ENCODE measurements at places on chromosomes 5 and 9.

- no peak for DNase-seq
These were observed 277.6 kb upstream of the ADAMTS16 start for GRCh38 chr5:4862500-4862899.

DNA sequence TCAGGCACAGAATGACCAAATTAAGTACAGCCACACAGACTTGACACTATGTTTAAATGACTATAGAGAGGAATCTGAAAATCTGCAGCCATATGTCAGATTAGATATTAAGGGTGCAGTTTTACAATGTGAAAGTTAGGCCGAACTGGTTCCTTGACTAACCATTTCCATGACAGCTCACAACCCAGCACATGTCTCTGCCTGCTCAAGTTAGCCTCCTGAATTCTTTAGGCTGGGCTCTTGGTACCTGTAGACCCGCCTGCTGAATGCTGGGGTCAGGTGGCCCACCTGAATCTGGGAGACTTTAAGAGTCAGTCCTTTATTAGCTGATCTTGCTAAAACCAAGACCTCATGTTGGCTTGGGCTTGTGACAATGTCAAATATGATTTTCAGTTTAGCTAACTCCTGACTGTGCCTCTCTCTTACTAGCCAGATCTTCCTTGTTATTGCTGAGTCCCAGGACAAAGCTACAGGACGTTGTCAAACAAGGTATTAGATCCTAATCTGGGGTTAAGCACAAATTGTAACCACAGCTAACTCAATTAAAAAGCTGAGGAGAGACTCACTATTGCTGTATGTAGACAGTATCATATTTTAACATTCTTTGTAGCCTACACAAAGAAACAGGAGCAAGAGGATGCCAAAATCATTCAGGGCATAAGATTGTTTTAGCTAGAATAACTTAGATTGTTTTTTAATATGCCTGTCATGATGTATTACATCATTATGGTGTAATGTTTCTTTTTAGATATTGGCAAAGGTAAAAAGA lies 490.9 kb downstream of the SEMA5A start:
- no peak for DNase-seq

GRCh38 chr9:75903785-75904360 lies 13.4 kb downstream of the PCSK5 start:
- DNase-seq = no peak

DNA sequence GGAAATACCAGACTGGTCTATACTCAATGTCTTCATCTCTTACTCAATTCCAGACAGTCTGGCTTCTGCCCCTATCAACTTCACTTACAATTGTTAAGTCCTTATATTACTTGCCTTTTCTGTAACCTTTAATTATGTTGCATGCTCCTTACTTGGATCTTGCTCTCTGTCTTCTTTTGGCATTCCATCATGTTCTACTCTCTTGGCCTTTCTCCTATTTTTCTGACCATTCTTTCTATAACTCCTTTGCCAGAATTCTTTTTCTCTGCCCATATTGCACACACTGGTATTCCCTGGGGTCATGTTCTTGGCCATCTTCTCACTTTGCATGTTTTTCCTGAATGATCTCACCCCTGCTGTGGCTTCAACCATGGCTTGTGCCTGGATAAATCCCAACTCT lies 209.8 kb upstream of the ZNF462 start:
- no peak for DNase-seq

GRCh38 chr9:136370687-136371532 lies 2.6 kb downstream of the CARD9 start:
- DNase-seq = no peak

- DNase-seq = no peak
These were observed 802 bp downstream of the ITGA2 start for GRCh38 chr5:52989781-52990527.

DNA sequence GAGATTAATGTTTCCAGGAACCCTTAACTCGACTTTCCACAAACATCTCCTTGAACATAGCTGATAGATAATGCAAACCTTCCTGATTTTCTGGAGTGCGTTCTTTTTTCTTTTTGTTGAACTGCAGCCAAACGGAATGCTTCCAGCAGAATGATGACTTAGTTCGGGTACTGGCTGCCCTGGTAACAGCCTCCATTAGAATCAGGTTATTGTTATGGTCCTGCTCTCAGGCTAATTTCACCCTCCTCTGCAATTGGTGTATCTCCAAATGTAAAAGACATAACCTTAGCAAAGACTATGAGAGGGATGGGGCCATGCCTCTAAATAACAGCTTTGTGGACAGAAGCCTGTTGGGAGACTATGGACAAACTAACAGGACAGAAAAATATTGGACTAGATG lies 116.5 kb downstream of the PDE4D start:
- no peak for DNase-seq

DNA sequence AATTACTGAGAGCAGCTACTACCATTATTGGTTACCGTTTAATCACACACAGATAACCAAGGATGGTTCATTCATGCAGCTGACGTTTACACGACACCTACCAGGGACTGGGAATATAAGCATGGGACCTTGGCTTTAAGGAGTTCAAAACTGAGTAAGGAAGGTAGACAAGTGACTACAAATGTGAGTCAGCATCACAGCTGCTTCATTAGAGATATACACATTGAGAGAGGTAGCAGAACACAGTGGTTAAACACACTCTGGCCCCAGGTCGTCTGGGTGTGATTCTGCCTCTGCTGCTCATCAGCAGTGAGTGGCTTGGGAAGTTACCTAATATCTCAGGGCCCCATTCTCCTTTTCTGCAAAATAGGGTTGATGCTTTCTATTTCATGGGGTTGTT lies 268.6 kb downstream of the NR3C1 start:
- DNase-seq = no peak

DNA sequence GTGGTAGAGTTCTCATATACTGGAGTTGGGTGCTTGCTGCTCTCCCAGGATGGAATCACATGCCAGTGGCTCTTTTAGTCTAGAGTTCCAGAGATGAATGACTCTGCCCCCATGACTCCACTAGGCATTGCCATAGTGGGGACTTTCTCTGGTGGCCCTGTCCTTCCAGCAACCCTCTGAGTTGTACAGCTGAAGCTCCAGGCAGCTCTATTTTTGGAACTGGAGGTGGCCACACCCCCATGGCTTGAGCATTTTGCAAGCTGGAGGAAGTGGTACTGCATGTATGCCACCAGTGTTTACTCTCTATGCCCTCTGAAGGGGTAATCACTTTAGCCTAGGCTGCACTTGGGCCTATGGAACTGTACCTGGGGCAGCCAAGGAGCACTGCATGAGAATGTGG lies 112.6 kb downstream of the RANBP17 start:
- DNase-seq = no peak

DNA sequence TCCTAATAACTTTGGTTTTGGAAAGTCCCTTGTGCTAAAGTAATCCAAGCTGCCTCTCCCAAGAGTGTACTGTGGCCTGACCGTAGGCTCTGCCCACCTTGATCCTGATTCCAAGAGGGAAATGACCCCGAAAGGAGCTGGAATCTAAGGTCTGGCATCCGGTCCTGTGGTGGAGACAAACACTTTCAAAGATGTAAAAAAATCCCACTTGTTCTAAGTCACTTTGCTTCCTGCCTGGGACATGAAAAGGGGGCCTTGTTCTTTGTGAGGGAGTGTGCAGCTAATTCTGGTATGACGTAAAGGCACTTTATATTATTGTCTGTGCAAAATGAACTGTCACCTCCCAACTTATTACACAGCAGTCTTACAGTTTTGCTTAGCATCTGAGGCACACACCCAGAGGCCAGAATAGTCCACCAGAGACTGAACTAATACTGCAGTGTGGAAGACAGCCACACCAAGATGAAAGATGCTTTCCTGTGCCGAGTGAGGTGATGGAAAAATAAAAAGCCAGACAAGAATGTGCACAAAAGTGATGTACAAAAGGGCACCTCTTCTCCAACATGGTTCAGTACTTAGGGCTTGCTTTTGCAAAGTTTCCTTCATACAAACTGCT lies 128.7 kb downstream of the SLC12A2 start:
- DNase-seq = no peak

- DNase-seq = no peak
These were observed 3.4 kb downstream of the COL5A1 start for GRCh38 chr9:134644725-134645606.

DNA sequence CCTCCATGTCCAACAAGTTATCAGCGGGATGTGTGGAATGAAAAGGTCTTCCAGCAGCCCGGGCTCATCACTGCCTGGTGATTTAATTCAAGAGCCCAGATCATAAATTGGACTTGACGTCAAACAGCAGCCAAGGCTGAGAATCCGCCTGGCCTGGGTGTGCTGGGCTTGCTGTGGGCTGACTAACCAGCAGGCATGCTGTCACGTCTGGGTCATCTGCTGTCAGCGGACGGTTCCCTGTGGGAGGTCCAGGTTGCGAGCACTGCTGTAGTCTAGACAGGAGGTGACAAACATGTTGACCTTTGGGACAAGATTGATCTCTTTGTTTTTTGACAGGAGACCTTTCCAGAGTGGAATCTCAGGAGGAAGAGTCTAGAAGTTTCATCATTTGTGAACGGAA lies 289.7 kb downstream of the OSTF1 start:
- no peak for DNase-seq

DNA sequence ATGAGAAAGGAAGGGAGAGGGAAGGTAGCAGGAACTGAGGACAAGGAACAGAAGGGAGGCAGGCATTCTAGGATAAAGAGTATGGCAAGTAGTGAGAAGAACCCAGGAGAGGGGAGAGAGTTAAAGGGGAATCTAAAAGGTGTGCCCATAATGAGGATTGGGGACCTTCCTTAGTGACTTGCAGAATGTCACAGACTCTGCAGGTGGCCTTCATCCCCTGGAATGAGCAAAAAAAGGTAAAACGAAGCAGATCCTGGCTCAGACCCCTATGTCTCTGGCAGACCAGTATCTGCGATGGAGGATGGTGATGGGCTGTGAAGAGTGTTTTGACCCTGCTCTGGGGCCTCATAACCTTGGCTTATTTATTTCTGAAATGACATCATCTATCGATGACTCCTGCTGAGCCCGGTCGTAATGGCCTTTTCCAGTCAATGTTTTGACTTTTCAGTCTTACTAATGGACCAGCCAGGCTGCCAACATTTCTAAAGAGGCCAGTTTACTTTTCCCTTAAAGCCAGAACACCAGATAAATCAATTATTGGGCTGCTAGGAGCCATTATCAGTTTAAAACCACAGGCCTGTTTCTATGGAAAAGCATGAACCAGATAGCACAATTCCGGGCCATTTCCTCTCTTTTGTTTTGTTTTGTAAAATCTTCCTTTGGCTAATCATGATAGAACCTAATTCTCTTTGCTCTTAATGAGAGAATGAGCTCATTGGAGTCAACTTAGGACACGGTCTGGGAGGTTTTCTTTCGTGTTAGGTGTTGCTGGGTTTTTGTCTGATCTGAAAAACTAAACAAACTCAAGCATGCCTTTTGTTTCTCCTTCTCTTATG lies 3.1 kb downstream of the TMOD1 start:
- no peak for DNase-seq

GRCh38 chr9:97411789-97412625 lies at the start of gene TDRD7:
TSS of gene TDRD7 (plus strand) at chr9:97412096. CDS start at chr9:97428466, 16,370 bp downstream.
- peak; percentile 82 for DNase-seq

GRCh38 chr9:137192859-137193258 lies 4.4 kb downstream of the SSNA1 start:
- DNase-seq = no peak

GRCh38 chr9:33082538-33083326 lies 6.3 kb upstream of the SMU1 start:
- DNase-seq = no peak

- DNase-seq = no peak
These were observed 178.5 kb upstream of the CDH18 start for GRCh38 chr5:20166456-20166855.

DNA sequence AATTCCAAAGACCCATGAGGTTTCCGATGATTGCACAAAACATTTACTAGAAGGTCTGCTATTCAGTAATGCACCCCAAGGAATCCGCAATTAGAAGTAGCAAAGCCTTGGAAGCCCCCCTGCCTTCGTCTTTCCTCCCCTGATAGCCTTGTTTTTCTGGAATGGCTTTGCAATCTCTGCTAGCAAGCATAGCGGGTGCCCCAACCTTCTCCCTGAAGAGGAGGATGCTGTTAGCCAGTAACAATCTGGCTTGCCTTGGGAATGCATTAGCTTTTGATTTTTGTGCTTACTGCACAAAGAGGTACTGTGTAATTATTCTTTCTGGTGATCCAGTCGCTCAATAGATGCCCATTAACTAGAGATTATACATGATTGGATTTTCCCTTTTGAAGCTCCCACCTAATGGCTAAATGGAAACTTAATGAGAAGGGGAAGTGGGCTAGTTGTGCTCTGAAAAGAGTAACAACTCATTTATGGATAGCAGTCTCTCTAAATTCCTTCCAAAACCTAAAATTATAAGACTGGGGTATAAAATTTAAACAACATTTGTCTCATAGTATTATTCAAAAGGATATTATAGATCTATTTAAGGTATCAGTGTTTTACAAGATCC lies 91.6 kb downstream of the FBXW11 start:
- DNase-seq = no peak

- no peak for DNase-seq
These were observed 145.3 kb downstream of the TTLL11 start for GRCh38 chr9:121947775-121948174.

DNA sequence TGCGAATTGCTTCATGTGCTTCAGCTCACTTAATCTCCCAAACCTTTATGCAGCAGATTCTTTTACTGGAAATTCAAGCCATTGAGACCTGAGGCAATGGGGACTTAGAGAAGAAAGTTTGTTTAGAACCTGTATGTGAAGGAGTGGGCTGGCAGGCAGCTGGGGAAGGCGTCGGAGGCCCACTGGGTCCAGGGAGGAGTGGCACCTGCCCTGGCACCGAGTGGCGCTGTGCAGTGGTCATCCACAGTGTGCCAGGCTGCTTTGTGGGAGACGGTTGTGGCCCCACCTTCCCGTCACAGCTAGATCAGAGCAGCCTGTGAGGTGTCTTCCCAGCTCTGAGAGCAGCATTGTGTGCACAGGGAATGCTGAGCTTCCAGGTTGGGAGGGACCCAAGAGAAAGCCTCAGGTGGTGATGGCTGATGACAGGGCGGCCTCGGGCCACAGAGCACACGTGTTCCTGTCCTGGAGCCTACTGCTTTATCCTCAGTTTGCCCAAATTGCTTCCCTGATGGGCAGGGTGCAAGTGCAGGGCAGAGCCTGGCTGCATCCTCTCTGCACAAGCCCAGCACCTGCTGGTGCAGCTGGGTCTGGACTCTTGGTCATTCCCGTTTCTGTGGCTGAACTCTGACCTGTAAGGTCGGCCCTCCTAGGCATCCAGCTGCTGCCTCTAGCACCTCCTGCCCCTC lies 175.2 kb downstream of the CACNA1B start:
- DNase-seq = no peak

DNA sequence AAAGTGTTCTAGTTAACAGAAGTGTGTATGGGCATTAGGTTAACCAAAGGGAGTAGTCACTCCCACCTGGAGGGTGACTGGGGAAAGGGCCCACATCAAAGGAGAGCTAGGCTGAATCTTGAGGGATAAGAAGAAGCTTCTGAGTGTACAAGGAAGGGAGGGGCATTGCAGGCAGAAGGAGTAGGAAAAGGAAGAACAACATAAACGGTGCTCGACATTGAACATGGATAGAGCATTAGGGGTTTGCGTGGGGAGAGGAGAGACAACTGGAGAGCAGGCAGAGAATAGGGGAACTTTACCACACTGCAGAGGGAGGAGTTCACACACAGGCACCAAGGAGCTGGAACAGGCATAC lies 5.3 kb upstream of the GLRX start:
- no peak for DNase-seq
